ENCODE measurements at places on chromosomes 6 and 20. TPM values are rescaled to one million over a fixed set of nuclear protein-coding genes. Genes with fewer than 3 reads are reported as not detected.
A peak's percentile ranks its signal among the peaks of the same experiment; 100 is the strongest.

IP6K3 gene
- 0.83 TPM for polyA plus RNA-seq

TDRD6 gene
- 2.5 TPM for polyA plus RNA-seq

RFX6 gene
- 0.07 TPM for polyA plus RNA-seq

KLC4 gene
- polyA plus RNA-seq = 54.1 TPM

CENPB gene
- polyA plus RNA-seq = 38.6 TPM

PGBD1 gene
- 10.5 TPM for polyA plus RNA-seq

CLPSL1 gene
- polyA plus RNA-seq = 0.72 TPM

BLOC1S5 gene
- polyA plus RNA-seq = 37.3 TPM

DNA sequence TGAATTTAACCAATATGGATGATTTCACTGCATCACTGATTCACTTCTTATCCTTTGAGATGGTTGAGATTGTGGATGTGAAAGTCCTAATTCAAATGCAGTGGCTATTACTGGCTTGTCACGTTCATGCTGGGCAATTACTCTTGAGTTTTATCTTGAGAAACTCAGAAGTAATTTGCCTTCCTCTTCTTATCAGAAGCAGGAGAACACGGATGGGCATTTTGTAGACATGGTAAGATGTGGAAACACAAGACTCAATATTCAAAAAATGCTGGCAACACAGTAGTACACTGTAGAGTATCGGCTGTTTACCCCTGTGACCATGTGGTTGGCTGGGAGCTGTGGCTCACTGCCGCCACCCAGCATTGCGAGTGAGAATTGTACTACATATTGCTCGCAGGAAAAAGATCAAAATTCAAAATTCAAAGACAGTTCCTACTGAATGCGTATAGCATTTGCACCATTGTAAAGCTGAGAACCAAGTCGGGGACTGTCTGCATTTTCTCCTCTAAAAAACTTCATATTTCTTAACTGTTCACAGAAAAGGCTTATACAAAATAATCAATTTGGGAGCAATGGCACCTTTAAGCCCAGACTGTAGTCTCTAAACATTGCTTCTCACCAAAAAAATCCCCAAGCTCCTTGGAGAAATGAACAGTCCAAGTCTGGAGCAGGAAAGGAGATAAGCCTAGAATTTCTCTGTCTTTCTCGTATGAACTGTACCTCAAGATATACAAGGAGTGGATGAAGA is 61.9 kb upstream of the ELOVL5 start:
- no peak for DNase-seq

DNA sequence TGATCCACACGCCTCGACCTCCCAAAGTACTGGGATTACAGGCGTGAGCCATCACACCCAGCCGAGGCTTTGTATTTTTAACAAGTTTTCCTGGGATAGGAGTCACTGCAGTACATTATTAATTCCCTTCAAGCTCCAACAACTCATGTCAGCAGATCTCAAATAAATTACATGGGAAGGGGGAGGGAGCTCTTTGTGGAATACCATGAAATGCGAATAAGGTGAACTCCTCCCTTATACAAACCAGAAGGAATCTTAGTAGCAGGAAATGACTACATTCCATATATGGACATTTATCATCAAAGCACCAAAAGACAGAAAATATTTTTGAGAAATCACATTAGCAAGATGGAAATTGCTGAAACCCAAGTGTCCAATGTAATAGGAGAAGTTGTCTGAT is 2.9 kb downstream of the GSS start:
- no peak for DNase-seq

- no peak for DNase-seq
Measured at GRCh38 chr6:139917951-139918630, 543.6 kb upstream of the CITED2 start.

- DNase-seq = no peak
Measured at GRCh38 chr6:113356139-113356538, 501.0 kb upstream of the MARCKS start.

- DNase-seq = no peak
Measured at GRCh38 chr6:36643977-36644376, 34.5 kb upstream of the CDKN1A start.

DNA sequence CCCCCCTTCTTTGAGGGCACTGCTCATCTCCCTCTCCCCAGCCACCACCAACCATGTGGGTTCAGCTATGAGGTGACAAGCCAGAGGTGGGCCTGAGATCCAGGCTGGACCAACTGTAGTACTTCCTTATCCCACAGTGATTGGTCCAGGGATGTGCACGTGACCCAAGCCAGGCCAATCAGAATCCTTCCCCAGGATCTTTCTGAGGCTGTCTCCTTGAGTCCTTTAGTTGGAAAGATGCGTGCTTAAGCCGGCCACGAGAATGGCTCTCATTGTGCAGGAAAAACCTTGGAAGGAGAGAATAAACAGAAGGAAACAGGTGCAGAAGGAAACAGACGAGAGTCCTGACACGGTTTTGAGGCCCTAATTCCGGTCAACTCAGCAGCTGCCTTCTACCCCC is 39.2 kb downstream of the ZC3H12D start:
- DNase-seq = no peak

DNA sequence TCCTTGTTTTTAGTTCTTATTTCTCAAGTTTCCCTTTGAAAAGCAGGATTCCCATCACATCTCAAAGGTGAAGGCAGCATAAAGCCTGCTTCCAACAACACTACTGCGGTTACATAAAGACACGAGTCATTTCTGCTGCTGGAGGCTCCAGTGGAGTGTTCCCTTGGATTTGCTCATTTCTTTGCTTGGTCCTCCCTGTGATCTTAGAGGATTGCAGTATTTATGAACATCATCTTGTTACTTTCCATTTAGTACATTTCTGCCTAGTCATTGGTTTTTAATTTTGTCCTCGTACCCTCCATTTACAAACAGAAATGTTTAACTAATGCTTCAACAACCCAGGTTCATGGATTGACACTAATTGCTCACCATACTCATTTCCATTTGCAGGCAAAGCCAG is 298.8 kb downstream of the ZNF217 start:
- no peak for DNase-seq

GRCh38 chr6:20655317-20655716 is 121.1 kb downstream of the CDKAL1 start:
- DNase-seq = no peak

- no peak for DNase-seq
Measured at GRCh38 chr6:24980507-24981385, 45.0 kb upstream of the RIPOR2 start.

- no peak for DNase-seq
Measured at GRCh38 chr20:52239102-52239501, 47.5 kb upstream of the ZFP64 start.

- DNase-seq = no peak
Measured at GRCh38 chr6:112307707-112308106, 39.4 kb upstream of the RFPL4B start.

DNA sequence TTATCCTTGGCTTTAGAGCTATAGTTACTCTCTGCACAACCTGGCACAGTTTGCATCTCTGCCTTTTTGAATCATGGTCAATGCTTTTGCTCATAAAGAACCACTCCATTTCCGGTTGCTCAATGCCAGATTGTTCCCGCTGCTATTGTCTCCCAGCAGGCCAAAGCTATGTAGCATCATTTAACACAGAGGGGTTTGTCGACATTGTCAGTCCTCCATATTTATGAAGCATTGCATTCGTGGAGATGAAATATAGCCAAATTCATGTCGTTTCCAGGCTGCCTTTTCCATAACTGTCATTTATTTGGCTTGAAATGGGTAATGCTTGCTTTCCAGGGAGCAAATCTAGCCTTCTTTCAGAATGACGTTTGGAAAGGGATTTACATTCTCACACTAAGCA is 598.8 kb downstream of the EPHA7 start:
- no peak for DNase-seq

GRCh38 chr6:11663519-11663918 is 115.1 kb downstream of the ADTRP start:
- DNase-seq = no peak

DNA sequence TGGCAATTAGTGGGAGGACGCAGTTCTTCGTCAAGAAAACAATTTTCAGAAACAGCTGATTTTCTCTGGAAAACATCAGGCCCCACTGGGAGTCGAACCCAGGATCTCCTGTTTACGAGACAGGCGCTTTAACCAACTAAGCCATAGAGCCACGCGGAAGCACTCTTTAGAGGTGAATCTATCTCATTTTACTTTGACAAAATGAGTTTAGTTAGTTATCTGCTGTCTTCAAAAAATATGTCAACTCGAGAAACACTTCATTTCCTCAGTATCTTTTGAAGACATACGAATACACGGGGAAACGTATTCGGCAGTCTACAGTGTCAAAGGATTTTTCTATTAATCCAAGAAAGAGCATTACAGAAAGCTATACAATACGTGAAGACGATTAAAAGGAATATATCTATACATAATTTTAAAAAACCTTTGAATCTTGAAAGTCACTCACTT is 26.7 kb downstream of the GPX6 start:
- DNase-seq = peak; percentile 15

GRCh38 chr6:150068151-150068550 is 770 bp downstream of the ULBP3 start:
- DNase-seq = no peak

GRCh38 chr6:158028876-158029275 is 47.2 kb downstream of the SYNJ2 start:
- no peak for DNase-seq

GRCh38 chr20:34978092-34978744 is 22.6 kb downstream of the MYH7B start:
- no peak for DNase-seq

DNA sequence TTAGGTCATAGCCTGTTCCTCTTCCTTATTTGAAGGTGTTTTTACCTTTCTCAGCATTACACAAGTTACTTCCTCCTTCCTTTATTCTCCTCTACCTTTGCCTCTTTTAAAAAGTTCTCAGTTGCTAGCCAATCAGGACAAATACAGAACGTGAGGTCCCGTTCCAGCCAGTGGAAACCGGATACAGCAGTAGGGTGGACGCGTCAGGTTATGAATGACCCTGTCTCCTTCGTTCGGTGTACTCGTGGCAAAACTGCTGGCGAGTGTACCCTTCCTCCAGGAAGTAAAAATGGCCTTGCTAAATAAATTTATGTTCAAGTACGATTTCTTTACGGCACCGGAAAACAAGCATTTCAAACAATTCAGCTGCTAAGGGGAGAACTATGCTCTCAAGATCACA is 77.0 kb upstream of the MLN start:
- no peak for DNase-seq

GRCh38 chr6:90892271-90892670 is 305.4 kb upstream of the MAP3K7 start:
- DNase-seq = no peak

DNA sequence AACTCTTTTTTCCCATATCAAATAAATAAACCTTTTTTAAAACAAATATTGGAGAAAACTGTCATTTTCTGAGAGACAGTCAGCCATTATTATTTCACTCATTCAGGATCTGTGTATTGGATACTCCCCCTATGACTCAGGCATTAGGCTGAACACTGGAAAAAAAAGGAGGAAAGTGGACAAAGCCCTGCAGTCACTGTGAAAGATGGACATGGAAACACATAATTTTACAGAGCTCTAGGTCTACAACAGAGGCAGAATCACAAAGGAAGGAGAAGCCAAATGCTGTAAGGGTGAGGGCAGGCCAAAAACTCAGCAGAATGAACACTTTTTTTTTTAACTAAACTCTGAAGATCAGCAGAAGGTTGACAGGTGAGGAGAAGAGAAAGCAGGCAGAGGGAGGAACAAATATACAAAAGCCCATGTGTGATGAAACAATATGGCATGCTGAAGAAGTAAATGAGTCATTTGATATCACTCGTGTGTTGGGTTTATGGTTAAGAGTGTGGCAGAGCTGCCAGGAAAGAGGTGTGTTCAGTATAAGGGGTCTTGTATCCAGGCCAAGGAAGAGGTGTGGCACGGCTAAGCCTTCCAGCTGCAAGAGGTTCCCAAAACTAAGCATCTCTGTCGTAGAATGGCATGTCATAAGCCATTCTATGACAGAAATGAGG is 39.1 kb downstream of the EPB41L2 start:
- DNase-seq = no peak

GRCh38 chr20:62695448-62696414 is 12.9 kb upstream of the NTSR1 start:
- no peak for DNase-seq

DNA sequence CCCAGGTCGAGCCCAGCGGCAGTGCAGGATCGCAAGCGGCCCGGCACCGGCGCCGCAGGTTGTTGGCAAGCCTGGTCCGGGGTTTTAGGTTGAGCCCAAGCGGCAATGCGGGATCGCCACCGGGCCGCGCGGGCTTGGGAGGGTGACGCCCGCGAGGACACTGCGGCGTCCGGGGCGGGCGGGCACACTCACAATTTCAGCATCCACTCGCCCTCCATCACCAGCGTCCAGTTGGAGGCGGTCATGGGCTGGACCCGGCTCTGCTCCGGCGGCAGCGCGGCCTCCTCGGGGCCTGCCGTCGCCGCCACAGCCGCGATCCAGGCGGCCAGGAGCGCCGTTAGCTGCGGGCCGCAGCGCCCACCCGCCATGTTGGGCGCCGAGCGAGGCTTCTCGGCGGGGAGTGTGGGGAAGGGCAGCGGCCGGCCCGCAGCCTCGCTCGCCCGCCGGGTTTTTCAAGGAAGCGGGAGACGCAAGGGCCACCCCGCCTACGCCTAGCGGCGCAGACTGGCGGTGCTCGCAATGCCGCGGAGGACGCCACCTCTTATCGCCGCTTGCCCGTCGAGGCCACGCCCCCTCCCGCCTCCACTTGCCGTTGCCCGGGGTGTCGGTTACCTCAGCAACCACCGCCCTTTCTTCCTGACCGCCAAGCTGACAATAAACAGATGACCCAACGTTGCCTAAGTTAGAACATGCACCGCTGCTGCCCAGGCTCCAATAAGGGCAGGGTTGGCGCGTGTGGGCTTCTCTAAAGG is at the start of gene TMX4:
Gene TMX4, minus strand, starts transcription at position 516 of the 752 bp plus-strand sequence. Its CDS starts 148 bp downstream, at position 368.
- peak; percentile 77 for DNase-seq
